ENCODE measurements at places on chromosomes 1 and 21. TPM values are rescaled to one million over a fixed set of nuclear protein-coding genes. Genes with fewer than 3 reads are reported as not detected.

DNA sequence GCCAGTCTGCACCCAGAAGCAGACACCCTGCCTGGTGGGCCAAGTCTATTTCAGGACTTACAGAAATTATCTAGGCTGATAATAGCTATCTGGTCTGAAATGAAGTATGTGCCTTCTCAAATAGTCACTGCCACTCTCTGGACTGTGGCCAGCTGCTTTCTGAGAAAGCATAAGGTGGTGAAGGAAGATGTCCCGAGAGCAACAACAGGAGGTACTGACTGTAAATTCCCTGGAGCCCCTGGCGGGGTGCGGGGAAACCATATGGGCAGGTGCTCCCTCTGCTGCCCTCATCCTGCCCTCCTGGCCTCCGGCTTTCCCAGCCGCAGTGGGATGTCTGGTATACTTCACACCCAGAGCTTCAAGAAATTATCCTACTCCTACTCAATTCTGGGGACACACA is 86.8 kb downstream of the TGFBR3 start:
- no peaks in the 10 kb centered on the region for H3K27me3 ChIP-seq
- peaks cover 12% of the 10 kb centered on the region for H3K36me3 ChIP-seq
- H3K4me3 ChIP-seq: no peak overlapping the region
- DNase-seq: no peak

DNA sequence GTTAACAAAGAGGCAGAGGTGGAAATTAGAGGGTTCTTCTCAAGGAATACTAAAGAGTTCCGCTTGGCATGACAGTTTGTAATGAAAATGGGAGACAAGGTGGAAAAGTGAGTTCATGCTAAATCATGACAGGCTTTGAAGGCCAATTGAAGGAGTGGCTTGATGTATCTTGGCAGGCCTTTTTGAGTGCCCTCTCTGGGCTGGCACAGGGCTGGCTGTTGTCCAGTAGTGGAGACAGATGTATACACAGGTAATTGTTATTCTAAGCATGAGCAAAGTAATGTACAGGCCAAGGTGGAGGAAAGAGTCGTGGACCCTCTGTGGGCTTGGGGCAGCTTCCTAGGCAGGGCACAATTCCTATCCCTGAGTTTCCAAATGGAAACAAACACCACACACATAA is 196.7 kb upstream of the GALNT2 start:
- DNase-seq: no peak
- no peak overlapping the region for H3K4me3 ChIP-seq
- H3K27me3 ChIP-seq: no peaks in the 10 kb centered on the region

Gene ZNF593OS
- 0.31 TPM for total RNA-seq

- H3K27ac ChIP-seq: no peak overlapping the region
- no peak overlapping the region for H3K4me3 ChIP-seq
- H3K27me3 ChIP-seq: no peaks in the 10 kb centered on the region
- no peaks in the 10 kb centered on the region for H3K36me3 ChIP-seq
- peak; percentile 59 for DNase-seq
Observed at GRCh38 chr1:195738966-195739650, 869.1 kb downstream of the KCNT2 start.

DNA sequence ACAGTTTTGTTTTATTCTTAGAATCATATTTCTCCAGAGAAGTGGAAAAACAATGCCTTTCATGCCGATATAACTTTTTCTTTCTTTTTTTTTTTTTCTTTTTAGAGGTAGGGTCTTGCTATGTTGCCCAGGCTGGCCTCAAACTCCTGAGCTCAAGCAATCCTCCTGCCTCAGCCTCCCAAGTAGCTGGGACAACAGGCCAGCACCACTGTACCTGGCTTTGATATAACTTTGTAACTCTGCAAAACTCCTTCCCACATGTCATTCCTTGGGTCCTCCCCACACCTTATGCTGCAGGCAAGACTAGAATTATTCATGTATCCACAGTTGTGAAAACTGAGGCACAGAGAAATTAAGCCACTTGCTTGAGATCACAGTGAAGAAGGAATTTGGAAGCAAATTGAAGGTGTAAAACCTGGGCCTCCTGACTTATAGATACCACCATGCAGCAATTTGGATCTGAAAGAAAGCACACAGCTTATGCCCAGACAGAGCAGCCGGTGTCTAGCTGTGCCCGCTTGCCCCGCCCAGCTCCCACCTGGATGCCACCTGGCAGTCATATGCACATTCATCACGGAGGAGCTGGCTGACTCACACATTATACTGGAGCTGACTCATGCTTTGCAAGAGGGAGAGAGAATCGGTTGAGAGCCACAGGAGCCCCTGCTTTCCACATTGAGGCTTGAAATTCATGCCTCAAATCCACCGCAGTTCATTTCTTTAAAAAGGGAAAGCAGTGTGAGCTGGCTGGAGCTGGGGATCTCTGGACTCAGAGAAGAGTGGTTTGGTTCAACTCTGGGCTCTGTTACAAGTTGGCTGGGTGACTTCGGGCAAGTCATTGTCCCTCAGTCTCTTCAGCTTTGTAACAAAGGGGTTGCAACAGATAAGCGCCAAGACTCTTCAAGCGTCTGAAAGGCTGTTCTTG is 8.3 kb upstream of the SLC2A1 start:
- H3K27ac ChIP-seq: no peak overlapping the region
- H3K4me3 ChIP-seq: no peak overlapping the region
- no peaks in the 10 kb centered on the region for H3K36me3 ChIP-seq
- H3K27me3 ChIP-seq: peaks cover 10% of the 10 kb centered on the region
- no peak for DNase-seq

Gene TMPRSS2
- total RNA-seq: not detected

Gene FAM78B
- total RNA-seq: 1.2 TPM

Measured in muscle of leg (tissue), 16 donors.